SK-N-SH (cell line): ENCODE measurements at places on chromosomes 16 and 17.

DNA sequence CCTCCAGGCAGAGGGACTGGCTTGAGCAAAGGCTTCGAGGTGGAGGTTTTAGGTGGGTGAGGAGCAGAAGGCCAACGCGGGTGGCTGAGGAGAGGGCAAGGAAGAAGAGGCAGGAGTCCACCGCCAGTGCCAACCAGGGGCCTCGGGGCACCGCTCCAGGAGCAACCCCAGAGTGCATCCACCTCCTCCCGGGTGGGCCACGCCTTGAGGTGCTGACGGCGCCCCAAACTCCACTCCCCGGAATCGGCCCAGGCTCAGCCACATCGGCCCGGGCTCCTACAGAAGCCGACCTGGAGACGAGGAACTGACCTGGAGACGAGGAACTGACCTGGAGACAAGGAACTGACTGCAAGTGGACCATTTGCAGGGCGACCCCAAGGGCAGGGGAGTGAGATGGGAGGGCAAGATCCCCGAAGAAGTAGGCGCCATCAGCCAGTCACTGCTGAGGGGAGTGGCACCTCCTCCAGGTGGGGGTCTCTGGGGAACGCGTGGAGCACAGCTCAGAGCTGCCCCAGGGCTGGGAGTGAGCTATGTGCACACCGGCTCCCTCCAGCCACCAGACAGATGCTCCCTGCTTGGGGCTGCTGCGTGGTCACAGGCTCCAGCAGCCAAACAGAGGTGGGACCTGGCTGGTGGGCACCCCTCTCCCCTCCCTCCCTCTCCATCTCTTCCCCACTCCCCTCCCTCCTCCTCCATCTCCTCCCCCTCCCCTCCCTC is 29.2 kb upstream of the CBFA2T3 start:
- DNase-seq, result peak; percentile 27

DNA sequence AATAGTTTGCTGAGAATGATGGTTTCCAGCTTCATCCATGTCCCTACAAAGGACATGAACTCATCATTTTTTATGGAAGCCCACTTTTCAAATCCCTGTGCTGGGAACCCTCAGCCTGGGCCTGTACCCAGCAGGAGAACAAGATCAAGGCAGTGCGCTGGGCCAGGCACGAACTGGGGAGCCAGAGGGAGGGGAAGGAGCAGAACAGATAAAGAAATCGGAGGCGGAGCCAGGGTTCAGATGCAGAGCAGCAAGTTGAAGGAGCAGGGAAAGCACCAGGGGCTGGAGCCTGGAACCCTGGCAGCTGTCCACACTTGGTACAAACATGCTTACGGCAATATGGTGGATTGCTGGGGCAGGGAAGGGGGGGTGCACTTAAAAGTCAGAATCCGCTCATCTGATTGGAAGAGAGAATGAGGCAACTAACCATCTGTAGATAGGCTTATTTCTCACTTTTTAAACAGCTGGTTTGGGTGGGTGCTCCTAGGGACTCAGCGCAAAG is 107.5 kb downstream of the NOG start:
- no peak for DNase-seq

DNA sequence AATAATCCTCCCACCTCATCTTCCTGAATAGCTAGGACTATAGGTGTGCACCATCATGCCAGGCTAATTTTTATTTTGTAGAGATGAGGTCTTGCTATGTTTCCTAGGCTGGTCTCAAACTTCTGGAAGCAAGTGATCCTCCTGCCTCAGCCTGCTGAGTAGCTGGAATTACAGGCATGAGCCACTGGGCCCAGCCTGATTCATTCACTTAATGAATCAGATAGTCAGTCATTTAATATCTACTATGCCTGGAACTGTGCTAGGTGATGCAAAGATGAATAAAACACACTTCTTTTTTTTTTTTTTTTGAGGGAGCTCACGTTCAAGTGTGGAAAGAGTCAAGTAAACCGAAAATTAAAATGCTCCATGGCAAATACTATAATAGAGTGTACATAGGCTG is 39.4 kb downstream of the EFCAB13 start:
- DNase-seq, result no peak

- DNase-seq, result no peak
Measured at GRCh38 chr17:47945529-47946508, 4.4 kb downstream of the PNPO start.
